Neuronal stem cell (in vitro differentiated cells): ENCODE measurements at places on chromosomes 12 and 14.

DNA sequence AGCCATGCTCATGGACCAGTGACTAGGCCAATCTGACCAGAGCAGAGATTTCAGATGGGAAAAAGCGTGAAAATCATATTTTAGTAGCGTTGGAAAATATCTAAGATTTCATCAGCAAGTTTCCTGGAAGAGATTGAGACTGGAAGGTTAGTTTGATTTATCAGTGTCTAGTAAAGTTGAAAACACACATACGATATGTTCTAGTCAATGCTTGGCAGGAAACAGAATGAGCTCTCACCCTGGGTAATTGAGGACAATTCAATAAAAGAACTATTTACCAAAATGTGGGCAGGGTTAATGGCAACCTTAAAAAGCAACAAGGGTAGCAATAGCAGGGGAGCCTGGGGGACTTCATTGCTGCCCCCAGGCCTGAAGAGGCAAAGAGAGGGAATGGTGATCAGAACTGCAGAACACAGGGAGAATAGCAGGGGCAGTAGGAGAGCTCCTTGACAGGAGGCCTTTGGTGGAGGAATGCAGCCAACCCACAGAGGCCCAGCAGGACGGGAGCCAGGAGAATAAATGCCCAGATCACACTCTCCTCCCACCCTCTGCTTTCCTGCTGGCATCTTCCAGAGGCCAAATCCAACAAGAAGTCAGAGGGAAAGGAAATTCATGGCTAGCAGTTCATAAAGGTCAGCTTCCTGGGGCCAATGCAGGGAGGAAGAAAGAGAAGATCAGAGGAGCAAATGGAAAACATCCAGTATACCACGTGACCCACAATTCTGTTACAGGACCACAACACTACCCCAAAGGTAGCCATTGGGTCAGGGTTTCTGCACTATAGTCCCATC is 27.6 kb upstream of the LRP6 start:
- DNase-seq = no peak

GRCh38 chr12:120358412-120359100 is 10.4 kb downstream of the MSI1 start:
- no peak for DNase-seq

GRCh38 chr12:3311027-3311402 is 180.0 kb upstream of the PRMT8 start:
- no peak for DNase-seq

DNA sequence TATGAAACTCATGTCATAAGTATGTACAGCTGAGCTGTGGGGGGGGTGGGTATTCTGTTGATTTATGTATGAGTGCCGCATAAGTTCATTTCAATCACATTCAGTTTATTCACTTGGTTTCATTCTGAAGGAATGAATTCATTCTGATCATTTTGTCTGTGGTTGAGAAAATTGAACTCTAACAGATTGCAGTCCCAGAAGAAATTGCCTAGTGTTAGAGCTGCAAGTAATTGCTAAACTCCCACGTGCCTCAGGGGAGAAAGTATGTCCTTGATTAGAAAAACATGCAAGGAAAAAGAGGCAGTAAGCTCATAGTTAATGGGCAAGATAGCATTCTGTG is 442.4 kb upstream of the MGAT4C start:
- DNase-seq = no peak

DNA sequence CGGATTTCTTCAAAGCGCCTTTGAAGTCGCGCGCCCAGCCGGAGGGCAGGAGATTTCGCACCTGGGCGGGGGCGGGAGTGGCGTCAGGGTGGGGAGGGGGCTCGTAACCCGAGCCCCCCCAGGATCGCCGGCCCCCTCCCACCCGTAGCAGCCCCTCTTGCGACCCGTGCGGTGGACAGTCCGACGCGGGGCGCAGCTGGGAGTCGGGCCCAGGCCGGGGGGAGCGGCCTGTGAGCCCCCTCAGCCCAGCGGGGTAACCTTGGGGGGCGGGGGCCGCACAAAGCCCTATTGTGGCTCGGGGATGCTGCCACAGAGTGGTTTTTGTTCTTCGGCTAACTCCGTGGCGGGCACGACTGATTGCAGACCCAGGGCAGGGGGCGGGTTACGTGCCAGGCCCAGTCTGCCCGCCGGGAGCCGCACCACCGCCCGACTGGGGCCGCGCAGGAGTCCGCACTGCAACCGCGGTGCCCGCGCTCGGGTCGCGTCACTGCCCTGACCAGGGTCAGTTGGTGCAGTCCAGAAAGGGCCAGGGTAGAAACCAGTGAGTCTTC is 4.2 kb upstream of the AAAS start:
- no peak for DNase-seq

GRCh38 chr12:85920324-85920947 is 46.3 kb downstream of the NTS start:
- peak; percentile 6 for DNase-seq

DNA sequence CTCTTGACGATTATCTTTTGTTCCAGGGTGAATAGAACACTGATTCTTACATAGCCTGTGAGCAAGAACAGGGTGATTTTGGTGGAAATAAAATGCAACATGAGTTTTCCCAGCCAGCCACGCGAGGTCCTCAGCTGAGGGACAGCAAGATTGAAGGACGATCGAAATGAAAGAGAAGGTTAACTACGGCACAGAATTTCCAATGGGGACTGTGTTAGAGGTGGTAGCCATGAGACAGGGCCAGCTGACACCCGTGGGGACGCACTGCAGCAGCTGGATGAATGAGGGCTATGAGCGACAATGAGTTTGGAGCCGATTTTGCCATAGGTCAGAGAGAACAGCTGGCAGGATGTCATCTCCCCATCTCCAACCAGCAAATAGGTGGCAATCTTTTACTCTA is 243.4 kb upstream of the PELI2 start:
- DNase-seq = no peak

- peak; percentile 48 for DNase-seq
These were observed 132.2 kb downstream of the ANO4 start for GRCh38 chr12:100926669-100927248.

GRCh38 chr14:74501135-74501614 is 7.6 kb downstream of the ISCA2 start:
- DNase-seq = peak; percentile 75

GRCh38 chr12:106058256-106059182 is 80.2 kb downstream of the NUAK1 start:
- DNase-seq = no peak

- no peak for DNase-seq
These were observed 56.7 kb downstream of the TTC7B start for GRCh38 chr14:90759370-90760077.

- DNase-seq = no peak
These were observed 36.8 kb downstream of the ANO2 start for GRCh38 chr12:5908251-5908650.

GRCh38 chr14:90611936-90612335 is 204.3 kb downstream of the TTC7B start:
- DNase-seq = no peak

- no peak for DNase-seq
These were observed 36.4 kb downstream of the PKP2 start for GRCh38 chr12:32860192-32860591.

DNA sequence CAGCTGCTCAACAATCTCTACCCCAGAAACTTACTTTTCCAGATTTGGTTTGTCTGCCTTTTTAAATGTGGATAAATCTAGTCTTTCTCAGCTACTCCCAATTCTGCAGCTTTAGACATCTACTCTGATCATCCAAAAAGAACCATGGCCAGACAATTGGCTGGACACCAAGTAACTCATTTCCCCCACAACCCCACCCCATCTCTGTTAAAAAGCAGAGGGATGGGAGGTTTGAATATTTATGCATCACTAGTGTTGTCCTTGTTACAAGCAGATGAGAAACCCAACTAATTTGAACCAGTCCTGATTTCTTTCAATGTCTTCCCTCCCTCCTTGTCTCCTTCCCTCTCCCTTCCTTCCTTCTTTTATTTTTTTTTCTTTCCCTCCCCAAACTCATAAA is 391.9 kb downstream of the GALC start:
- no peak for DNase-seq

GRCh38 chr12:123532019-123532418 is 1.5 kb downstream of the RILPL1 start:
- DNase-seq = no peak

- DNase-seq = no peak
These were observed 95.3 kb downstream of the CATSPERB start for GRCh38 chr14:91636604-91637003.

DNA sequence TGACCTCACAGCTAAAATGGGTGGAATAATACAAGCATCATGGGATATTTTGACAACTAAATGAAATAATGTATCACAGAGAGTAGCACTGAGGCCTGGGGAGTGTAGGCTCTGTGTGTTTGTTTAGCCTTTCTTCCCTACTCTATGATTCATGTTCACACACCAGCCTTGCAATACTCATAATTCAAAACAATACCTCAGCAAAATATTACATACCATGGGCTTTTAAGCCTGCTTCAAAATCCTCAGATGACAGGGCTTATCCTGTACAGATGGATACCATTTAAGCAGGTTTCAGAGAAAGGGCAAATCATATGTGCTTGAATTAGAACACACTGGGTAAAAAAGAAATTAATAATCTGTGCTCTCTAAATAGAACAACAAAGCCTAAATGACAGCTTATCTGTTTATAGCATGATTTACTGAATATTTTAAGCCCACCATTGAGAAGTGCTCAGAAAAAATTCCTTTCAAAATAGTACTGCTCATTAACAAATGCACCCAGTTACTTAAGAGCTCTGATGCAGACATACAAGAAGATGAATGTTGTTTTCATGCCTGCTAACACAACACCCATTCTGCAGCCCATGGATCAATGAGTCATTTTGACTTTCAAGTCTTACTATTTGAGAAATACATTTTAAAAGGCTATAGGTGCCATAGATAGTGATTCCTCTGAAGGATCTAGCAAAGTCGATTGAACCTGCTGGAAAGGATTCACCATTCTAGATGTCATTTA is 84.9 kb upstream of the ADAMTS20 start:
- DNase-seq = no peak

GRCh38 chr12:4322726-4323125 is 1.7 kb downstream of the TIGAR start:
- no peak for DNase-seq

DNA sequence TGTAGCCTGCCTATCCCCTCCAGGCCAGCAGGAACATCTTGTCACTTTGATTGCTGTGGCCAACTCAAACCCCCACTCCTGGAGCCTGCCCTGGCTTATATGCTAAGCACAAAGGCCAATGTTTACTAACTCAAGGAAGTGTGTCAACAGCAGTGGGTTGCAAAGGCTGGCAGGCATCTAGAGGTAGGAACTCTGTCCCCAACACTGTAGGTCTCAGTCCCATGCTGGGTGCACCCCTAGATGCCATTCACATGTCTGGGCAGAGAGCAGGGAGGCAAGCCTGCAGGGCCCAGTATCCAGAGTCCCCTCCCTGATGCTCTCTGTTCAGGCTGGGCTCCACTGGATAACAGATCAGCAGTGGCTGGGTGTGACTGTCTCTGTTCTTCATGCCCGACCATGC is 1.6 kb upstream of the HPD start:
- no peak for DNase-seq

DNA sequence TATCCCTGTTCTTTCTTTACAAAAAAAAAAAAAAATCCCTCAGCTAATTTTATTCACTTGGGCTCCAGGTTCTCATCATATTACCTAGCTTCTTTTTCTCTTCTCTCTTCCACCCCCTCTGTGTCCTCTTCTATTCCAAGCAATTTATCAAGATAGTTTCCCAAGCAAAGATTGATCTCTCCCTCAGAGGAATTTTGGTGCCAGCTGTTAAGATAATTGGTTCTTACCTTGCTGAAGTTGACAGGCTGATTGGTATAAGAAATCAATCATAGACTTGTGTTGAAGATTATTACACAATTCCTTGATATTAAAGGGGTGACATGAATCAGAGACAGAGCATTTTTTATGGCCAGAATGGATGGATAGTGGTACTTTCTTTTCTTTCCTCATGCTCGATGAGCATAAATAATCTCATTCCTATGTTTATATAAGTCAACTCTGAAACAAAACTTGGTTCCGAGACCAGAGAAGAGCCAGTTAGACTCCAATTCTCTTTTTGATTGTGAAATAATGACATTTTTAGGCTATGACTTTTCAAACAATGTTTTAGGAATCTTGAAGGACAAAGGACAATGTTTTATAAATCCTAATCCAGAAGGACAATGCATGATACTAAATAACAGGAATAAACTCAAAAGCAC is 264.1 kb upstream of the PRKD1 start:
- DNase-seq = no peak

DNA sequence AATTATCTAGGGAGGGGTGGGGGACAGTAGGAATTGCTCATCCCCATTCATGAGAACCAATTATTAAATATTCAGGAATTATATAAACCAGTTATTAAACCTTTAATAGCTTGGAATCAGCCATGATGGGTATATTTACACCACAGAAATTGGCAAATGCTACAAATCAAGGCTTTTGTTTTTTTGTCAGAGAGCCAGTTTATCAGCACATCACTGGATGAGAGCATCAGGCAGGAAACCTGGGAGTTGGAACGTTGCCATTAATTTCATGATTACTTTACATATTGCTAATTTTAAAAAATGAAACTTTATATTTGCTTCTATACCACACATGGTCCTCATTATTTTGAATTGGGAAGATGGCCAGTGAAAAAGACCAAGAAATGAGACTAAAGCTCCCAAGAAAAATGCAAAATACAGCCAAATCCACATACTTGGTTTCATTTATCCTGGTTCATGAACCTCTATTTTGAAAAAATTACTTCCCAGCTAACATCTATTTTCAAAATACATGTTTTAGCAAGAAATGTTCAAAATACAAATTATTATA is 48.4 kb downstream of the ATL1 start:
- DNase-seq = no peak

- no peak for DNase-seq
These were observed 26.5 kb downstream of the BMP4 start for GRCh38 chr14:53929871-53930715.

DNA sequence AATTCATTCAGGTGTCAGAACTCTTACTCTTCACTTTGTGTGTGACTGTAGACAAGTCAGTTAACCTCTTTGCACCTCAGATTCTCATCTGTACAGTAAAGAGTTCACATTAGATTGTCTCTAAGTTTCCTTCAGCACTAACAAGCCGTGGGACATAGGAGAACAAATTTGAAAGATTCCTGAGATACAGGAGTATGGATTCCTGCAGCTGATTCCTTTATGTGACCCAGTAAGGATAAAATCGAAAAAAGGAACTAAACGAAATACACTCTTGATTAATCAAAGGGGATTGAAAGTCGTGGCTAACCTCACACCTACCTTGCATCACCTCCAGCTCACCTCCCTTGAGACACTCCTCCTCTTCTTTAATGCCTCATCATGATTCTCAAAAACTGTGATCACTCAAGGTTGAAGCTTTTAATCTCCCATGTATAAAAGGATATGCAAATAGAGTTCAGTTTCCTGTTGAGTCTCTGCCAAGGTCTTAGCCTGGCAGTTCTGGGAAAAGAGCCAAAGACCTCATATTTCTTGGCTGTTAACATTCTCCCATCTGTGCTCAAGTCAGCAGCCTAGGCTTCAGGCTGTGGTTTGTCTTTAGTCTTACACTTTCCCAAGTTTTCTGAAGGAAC is 156.6 kb downstream of the DAD1 start:
- DNase-seq = no peak

DNA sequence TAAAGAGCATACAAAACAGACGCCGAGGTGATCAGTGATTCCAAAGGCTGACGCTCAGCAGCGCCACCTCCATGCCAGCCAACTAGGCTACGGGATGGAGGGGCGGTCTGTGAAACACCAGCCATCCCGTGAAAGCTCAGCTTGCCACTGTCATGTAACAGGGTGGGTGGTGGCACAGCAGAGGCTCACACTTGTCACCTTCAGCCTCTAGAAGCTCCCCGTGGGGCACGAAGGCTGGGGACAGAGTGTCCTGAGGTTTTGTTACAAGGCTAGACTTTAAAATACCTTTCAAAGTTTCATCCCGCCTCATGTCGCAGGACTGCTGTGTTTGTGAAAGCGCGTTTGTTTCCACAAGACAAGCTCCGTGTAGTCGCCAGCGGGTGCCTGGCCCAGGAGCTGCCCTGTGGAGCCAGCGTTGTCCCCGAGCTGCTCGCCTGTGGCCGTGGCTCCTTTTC is 20.7 kb downstream of the XRCC3 start:
- DNase-seq = no peak
